ENCODE measurements at places on chromosomes 5 and 9.

DNA sequence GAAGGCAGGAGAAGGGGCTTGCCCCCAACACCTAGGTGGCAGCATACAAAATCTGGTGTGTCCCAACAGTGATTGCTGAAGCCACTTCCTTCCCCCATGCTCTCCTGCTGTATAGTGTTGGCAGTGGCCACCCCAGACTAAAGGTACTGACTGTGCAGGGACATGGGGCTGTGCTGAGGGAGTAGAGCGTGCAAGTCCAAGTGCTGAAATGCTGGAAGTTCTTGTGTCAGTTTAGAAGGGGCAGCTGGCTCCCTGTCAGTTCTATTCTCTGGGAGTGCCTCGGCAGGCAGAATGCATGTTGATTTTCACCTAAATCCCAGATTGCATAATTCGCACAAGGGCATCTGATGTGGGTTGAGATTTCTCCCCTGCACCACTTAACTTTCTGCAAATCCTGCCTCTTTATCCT is 68.6 kb downstream of the GDNF start:
- no peak for DNase-seq

- peak; percentile 95 for DNase-seq
Measured at GRCh38 chr9:110027671-110028081, 180.3 kb downstream of the C9orf152 start.

GRCh38 chr5:177336112-177336511 is 15.4 kb downstream of the LMAN2 start:
- DNase-seq: peak; percentile 57

- no peak for DNase-seq
Measured at GRCh38 chr9:98801969-98802371, 5.5 kb upstream of the GALNT12 start.
